ENCODE measurements at places on chromosomes 1 and 21.

- DNase-seq: no peak
Measured at GRCh38 chr1:1531947-1532346, 8.5 kb downstream of the TMEM240 start.

DNA sequence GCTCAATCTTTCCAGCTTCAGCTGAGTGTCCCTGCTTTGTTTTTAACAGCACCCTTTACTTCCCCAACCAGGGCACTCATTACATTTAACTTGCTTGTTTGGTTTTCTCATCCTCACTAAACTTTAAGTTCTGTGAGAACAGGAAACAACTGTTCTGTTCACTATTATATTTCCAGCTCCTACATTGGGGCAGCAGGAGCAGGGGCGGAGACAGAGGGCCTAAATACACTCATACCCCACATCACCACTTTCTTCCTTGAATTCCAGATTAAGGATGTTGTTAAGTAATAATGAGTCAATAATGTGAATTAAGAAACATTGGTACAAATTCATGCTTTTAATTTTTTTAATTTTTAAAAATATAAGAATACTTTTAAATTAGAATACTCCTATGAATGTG, 6.0 kb downstream of the DRAM2 start:
- no peak for DNase-seq

DNA sequence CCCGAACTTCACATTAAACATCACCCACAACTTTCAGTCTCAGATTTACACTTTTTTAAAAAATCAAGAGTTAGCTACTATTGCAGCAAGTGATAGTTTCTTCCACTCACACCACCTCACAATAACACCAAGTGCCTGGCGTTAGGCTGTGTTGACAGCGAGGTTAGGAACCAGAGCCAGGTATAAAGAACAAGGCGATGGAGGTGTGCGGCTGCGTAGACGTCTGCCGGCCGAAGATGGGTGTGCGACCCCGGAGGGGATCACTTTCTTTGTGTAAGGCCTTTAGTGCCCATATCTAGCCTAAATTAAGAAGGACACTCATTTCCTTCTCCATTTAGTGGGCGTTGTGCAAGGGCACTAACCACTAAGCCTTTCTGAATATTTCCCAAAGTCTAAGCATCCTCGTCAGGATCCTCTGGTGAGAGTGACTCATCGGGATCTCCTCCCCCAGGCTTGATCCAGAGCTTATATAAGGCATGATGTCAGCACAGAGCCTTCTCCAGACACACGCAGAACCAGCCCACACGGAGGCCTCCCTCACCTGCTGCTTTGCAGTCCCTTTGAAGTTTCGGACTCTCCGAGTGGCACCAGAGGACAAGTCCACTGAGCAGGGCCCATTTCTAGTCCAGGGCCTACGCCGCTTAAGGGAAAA, 11.8 kb downstream of the NHLH2 start:
- peak; percentile 67 for DNase-seq

DNA sequence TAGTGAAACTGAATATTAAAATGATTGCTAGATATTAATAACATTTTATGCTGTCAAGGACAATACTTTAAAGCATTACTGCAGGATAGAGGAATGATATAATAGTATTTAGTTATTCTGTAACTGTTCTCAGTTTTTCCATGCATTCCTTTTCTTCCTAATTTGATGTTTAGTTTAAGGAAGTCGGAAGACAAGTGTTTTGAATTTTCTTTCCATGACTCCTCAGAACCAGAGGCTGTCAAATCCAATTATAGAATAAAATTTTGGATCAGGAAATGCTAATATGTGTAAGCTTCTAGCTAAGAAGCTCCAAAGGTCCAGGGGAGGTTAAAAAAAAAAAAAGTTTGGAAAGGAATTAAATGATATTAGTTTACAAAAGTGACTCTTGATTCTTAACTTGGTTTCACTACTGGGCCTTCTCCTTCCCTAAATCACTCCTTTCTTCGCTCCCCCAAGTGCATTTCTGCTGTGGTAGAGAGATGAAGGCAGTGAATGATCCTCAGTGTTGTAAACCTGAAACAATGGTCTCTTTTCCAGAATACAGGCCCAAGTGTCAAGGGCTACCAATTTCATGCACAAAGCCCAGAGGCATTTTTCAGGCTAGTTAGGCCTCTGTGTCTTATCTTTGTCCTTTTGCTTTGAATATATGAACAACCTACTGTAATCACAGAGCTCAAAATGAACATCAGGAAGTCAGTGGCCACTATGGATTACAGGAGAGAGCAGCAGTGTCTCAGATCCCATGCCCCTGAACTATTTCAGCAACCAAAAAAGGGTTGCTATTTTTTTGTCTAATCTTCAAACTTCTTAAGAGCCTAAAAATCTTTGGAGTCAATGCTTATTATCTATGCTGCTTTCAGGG, 6.2 kb downstream of the ADSS2 start:
- no peak for DNase-seq

GRCh38 chr1:184427722-184428121, 40.9 kb downstream of the C1orf21 start:
- no peak for DNase-seq

- no peak for DNase-seq
Measured at GRCh38 chr1:209397910-209398309, 185.6 kb upstream of the CAMK1G start.

- no peak for DNase-seq
Measured at GRCh38 chr21:37891972-37892371, 24.3 kb downstream of the KCNJ6 start.

- DNase-seq: no peak
Measured at GRCh38 chr1:223114871-223115270, 28.2 kb downstream of the TLR5 start.

- no peak for DNase-seq
Measured at GRCh38 chr1:80218112-80218511, 1211.6 kb upstream of the ADGRL4 start.
